ENCODE measurements at places on chromosomes 13 and 19.

DNA sequence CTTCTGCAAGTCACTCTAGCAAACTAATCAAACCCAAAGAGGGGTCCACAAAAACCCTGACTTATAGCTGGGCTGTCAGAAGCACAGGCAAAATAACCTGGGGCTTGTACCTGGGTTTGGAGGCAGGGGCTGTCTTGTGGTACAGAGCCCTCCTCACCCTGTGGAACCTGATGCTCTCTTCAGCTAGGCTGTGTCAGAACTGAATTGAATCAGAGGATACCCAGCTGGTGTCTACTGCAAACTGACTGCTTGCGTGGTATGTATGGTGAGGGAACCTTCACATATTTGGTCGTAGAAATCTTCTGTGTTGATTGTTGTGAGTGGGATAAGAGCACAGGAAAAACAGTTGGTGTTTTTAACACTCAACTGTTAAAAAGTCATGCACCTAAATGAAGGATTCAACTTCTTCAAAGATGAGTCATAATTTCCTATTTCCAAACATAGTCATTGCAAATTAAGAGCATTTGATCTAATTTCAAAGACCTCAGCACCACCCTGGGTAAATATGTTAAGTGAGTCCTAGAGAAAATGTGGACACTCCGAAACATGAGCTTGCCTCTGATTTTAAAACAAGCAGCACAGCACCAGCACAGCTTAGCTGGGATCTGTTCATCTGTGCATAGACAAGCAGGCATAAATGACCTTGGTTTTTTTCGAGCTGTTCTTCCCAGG lies 840.2 kb downstream of the UQCRFS1 start:
- no peak for DNase-seq

DNA sequence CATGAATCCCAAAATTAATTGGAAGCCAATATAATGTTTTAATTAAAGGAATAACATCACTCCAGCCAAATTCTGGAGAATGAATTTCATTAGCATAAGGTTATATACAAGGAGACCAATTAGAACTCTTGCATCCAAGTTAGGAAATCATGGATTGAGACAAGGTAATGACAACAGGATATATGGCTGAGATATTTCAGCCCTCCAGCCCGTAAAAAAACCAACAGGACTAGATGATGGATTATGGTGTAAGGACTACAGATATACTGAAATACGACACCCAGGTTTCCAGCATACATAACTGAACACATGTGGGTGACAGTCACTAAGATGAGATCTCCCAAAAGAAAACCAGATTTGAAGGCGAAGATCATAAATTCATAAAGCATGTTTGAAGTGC lies 56.5 kb downstream of the TSC22D1 start:
- no peak for DNase-seq

GRCh38 chr13:46721054-46721453 lies 75.9 kb downstream of the ESD start:
- peak; percentile 23 for DNase-seq

DNA sequence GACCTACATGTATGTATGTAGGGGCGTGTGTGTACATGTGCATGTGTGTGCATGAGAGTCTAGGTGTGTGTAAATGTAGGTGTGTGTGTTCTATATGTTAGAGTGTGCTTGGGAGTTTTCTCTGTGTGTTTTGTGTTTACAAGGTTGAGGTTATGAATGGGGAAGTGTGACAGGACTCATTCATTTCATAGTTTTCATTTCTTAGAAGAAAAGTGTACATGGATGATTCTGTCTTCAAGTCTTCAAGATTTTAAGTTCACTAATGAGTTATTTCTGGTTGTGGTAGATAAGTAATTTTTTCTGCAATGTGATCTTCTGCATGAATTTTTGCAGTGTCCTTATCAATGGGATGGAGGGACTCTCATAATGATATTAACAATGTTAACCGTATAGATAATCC lies 118.2 kb upstream of the SLC10A2 start:
- no peak for DNase-seq

DNA sequence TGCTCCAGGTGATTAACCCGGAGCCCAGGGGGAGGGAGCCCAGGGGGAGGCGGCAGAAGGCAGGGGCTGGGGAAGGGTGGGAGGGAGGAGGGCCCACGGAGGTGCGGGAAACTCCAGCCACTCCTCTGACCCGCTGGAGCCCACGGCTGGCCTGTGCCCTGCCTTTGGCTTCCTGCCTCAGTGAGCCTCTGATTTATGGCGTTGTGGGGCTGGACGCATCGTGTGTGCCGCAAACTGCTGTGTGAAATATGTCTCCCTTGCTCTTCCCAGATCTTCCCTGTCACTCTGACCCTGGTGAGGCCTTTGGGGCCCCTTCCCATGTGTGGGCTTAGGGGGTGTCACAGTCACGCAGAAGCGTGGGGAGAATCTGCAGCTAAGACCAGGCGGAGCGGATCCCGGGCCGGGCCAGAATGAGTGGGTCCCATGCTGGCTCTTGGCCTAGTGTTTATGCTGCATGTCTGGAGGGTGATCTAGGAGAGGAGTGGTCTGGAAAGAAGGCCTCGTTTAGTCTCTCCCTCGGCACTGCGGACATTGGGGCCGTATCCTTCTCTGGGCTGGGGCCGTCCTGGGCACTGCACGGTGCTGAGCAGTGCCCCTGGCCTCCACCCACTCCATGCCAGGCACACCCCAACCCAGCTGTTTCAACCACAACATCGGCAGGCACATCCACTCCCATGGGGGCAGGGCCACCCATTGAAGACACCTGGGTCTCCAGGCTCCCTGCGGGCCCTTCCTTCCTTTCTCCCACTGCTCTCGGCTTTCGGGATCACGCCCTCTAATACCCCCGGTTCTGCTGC lies 123.0 kb downstream of the KDM4B start:
- DNase-seq: no peak

- no peak for DNase-seq
Measured at GRCh38 chr19:56097306-56097705, 23.8 kb downstream of the ZNF787 start.

- no peak for DNase-seq
Measured at GRCh38 chr13:93794197-93794885, 567.7 kb downstream of the GPC6 start.

DNA sequence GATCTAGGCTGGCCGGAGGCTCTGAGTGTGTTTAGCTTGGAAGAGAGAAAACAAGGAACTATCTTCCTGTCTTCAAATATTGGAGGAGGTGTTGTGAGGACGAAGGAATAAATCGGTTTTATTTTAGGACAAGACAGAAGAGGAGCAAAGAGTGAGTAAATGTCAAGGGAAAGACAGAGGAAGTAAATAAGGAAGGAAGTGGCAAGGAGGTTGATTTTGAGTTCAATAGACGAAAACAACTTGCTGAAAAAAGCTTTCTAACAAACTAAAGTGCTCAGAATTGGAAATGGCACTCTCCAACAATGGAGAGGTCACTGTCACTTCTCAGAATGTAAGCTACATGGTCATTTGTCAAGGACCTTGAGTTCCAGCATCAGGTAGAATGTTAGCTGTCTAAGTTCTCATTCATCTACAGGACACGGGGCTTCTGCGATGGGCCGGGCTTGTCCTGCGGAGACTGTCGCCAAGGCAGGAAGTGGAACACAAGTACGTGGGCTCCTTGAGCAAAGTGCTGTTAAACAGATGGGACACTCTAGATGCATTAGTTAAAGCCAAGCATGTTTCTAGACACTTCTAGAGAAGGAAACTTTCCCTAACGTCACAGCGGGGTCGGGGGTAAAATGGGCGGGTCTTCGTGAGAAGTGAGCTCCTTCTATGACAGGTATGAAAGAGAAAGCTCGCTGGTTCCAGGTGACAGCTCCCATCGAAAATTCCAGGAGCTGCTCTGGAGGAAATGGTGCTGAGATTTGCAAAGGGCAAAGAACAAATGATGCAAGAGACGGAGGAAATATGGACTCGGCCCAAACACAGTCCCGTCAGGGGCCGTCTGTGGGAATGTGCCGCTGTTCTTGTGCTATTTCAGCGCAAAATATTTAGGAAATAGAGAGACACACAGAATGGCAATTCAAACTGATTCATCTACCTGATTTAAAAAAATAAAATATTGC lies 103.9 kb upstream of the UBL3 start:
- DNase-seq: no peak

- no peak for DNase-seq
Measured at GRCh38 chr13:113342820-113343691, 20.9 kb downstream of the GRTP1 start.

- DNase-seq: no peak
Measured at GRCh38 chr19:49645592-49645991, 3.6 kb downstream of the SCAF1 start.

GRCh38 chr19:42961119-42961518 lies 24.1 kb upstream of the PSG7 start:
- peak; percentile 74 for DNase-seq

GRCh38 chr13:82614086-82614485 lies 1268.2 kb downstream of the SLITRK1 start:
- DNase-seq: no peak

DNA sequence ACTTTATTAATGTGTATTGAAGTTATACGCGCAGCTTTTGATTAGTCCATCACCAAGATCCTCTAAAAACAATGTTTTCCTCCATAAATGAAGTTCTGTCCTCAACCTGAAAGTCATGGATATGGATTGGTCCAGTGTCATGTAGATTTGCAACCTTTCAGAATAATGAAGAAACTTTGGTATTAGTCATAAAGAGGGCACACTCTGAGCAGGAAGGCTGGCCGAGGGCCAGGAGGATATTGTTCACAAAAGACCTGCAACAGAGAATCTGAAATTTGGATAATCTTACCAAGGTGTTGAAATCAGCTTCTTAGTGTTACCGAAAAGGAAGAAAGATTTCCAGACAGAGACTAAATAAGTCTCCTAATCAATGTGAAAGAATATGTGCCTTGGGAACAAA lies 20.7 kb downstream of the CLDN10 start:
- peak; percentile 33 for DNase-seq

GRCh38 chr19:16846901-16847300 lies 17.7 kb downstream of the SIN3B start:
- no peak for DNase-seq

DNA sequence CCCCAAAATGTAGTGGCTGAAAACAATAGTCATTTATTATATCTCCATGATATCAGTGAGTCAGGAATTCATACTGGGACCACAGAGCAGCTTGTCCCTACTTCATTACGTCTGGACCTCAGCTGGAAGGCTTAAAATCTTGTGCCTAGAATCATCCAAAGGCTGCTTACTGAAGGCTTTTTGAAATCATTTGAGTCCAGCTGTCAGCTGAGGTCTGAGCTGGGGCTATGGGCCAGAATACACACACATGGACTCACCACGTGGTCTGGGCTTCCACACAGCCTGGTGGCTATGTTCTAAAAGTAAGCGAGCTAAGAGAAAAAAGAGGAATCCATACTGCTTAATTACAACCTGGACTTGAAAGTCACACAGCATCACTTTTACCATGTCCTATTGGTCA lies 209.2 kb downstream of the KCTD12 start:
- no peak for DNase-seq

- no peak for DNase-seq
Measured at GRCh38 chr13:52353193-52353592, 52.8 kb downstream of the THSD1 start.
